ENCODE measurements at places on chromosomes 7 and 10.

GRCh38 chr10:11358011-11358410 lies 253.4 kb downstream of the USP6NL start:
- no peak for DNase-seq

DNA sequence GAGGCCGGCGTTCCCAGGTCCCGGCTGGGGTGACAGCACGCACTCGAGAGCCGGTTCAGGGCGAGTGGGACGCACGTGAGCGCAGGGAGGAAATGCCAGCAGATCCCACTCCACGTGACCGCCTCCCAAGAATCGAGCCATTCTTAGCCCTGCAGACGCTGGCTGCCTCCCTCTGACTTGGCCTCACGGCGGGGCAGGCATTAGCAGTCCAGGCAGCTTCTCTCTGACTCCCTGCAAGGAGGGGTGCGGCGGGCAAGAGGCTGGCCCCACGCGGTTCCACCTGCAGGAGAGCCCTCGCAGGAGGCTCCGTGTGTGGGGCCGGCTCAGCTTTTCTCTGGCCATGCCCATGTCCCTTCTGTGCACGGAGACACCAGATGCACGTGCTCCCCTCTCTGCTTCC lies 10.1 kb downstream of the GPR146 start:
- DNase-seq = no peak

GRCh38 chr10:75405598-75406461 lies 4.3 kb upstream of the ZNF503 start:
- no peak for DNase-seq

GRCh38 chr7:40889099-40889498 lies 754.3 kb downstream of the SUGCT start:
- no peak for DNase-seq

- DNase-seq = no peak
Observed at GRCh38 chr10:88949051-88949450, 3.5 kb downstream of the ACTA2 start.

GRCh38 chr10:45053569-45054100 lies 52.9 kb downstream of the ZNF22 start:
- no peak for DNase-seq

GRCh38 chr7:19069842-19070241 lies 47.6 kb downstream of the TWIST1 start:
- DNase-seq = no peak

DNA sequence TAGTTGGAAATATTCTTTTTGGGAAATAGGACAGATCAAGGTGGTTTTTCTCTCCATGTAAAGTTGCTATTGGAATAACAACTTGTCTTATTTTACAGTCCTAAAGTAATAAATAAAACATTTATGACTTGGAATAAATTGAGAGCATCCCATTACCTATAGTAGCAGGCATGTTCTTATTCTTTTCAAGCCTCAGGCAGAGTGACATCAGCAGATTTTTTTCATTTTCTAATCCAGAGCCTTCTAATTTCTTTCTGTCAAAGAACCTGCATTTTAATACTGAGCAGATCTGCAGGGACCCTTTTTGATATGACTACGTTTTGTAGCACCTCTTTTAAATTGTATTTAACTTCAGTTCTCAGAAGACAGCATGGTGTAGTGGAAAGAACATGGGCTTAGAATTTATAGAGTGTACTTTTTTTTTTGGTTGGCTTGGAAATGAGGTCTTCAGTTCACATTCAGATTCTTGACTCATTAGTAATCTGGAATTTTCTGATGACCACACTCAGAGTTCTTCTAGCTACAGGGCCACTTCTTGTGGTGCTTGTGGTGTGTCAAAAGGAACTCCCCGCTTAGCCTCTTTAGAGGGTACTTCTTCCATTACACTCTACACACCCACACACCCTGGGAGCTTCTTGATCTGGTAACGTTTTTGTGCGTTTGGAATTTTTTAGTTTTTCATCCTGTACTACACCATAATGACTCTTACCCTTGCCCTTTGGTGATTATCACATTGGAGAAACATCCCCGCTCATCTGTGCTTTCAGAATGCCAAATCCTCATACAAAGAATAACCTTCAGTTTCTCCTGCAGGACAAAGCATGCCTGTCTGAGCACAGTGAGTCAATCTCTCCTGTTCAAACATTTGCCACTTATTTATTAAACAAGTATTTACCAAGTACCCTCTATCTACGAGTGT lies 34.6 kb downstream of the AGK start:
- DNase-seq = no peak

DNA sequence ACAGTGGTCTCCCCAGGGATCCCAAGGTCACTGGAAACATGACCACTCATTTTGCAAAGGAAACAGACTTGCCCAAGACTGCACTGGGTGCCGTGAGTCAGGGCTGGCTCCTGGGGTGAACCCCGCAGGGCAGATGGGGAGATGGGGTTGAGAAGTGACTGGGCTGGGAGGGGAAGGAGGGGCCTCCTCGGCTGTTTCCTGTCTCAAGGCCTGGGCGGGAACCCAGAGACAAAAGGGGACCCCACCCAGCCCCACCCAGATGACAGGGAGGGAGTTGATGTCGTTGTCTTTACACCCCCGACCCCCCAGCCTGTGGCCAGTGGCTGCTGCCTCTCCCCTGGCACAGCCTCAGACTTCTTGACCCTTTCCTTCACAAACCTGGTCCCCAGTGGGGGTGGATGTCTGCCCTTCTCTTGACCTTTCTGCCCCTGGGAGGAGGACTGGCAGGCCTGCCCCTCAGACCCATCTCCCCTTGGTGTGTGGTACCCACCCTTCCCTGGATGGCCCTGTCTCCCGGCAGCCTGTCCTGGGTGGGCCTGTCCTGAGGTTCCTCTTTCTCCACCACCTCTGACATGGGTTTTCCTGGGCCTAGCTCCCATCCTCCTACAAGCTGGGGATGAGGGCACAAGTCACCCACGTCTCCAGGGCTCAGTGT lies 1.4 kb downstream of the MYO1G start:
- DNase-seq = peak; percentile 66

DNA sequence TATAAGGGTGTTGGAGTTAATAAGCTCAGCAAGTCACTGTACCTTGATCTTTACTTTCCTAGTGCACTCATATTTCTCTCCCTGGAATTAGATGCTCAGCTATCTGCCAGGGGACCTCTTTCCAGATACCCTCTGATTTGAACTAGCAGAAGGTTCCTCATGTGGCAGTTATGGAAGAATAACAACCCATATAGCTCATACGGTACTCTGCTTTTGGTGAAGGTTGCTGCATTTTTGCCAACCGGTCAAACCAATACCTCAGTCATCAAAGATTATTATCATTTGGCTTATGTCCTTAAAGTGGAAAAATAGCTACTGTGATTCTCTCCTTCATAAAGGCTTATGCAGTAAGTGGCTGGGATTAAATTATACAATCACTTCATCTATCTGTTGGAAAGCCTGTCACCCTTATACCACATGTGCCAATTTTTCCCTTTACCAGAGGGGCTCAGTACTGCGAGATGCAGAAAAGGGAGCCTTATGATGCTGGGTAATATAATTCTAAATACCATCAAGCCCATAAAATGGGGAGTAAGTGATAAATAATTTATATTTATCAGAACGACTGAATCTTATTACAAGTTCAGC lies 43.4 kb upstream of the PTER start:
- no peak for DNase-seq

DNA sequence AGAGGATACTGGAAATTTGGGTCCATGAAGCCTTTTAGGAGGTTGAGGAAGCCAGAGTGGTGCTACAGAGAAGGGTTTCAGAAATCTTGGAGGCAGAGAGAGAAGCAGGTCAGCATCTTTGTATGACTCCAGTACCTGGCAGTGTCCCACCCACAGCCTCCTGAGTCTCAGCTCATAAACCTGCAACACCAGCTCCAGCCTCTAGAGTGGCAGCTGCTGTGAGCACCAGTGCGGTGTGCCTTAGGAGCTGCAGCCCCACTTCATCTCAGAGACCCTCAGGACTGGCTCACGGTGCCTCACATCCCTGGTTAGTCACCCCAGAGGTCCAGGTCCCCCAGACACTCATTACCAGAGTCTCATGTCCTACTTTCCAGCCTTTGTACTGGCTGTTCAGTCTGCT lies 84.8 kb upstream of the PRKAR2B start:
- no peak for DNase-seq

- no peak for DNase-seq
Observed at GRCh38 chr10:47451273-47451997, 32.5 kb downstream of the ANXA8 start.

- no peak for DNase-seq
Observed at GRCh38 chr10:6694447-6695140, 114.5 kb upstream of the PRKCQ start.

GRCh38 chr7:122350701-122351100 lies 46.2 kb upstream of the FEZF1 start:
- DNase-seq = no peak

DNA sequence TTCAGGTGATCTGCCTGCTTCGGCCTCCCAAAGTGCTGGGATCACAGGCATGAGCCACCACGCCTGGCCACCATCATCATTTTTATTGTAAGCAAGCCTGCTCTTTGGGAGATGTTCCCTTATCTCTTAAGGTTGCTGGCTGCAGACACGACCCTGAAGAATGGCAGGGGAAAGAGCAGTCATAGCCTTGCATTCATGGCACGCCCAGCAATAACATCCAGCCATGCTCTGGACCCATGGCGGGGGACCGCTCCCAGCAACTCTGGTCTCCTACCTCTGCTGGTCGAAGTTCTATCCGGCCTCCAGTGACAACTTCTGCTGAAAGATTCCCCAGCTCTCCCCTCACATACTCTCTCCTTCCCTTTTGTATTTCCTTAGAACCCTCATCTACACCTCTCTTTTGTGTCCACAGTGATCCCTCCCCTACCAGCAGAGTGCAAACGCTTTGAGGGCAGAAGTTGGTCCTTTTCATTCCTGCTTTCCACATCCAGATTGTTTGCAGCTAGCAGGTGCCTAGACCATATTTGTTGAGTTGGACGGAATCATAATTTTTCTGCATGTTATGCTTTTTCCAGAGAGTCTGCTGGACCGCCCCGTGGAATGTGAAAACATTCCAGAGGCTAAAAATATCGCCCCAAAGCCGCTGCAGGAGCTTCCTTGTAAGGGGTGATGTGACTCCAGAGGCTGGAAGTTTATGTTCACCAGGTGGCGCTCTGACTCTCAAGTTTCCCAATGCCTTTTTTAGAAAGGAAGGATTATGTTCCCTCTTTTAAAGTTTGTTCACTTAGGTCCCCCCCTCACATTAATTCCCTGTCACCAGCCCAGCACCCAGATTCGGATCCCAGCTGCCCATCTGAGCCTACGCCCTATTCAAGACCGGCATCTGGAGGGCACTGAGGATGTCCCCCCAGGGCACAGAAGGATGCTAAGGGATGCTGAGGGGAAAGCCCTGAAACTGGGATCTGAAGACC lies 4.3 kb upstream of the MARVELD1 start:
- no peak for DNase-seq

DNA sequence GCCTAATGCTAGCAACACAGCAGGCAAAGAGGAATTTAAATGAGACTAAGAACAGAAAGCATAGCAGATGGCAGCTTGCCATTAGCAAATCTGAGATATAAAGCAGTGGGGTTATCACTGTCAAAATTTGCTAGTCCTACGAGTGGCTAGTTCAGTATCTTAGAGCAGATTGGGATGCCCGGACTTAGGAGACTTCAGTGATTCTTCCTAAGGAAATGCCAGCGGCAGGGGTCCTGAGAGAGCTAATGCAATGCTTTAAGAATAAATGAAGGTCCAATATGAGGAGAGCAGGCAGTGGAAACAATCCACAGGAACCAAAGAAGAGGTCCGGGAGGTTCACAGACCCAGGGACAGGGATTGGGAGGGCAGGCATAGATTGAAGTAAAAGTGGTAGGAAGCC lies 169.3 kb upstream of the NPSR1 start:
- no peak for DNase-seq
